Cortex of kidney (tissue), 1 donor: ENCODE measurements at places on chromosomes 3 and 15.

- DNase-seq, result no peak
Observed at GRCh38 chr3:30625541-30626438, 19.4 kb downstream of the TGFBR2 start.

GRCh38 chr3:45986303-45986982 is 9.2 kb downstream of the FYCO1 start:
- no peak for DNase-seq

DNA sequence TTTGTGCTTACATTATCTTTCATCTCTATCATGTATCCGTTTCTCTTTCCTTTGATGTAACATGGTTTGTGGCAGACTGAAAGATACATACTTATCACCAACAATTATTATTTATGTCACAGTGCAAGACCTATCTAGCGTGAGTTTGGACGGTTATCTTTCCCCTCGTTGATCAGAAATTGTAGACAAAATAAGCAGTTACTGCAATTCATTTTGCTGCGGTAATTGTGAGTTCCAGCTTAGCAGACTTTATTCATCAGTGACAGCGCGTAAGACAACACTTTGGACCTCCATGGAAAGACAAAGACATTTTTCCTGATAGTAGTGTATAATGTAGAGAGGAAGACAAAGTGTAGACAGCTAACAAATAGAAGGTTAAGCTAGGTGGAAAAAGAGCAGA is 51.0 kb upstream of the UTS2B start:
- no peak for DNase-seq

GRCh38 chr3:134621854-134622253 is 29.0 kb downstream of the KY start:
- DNase-seq, result no peak

DNA sequence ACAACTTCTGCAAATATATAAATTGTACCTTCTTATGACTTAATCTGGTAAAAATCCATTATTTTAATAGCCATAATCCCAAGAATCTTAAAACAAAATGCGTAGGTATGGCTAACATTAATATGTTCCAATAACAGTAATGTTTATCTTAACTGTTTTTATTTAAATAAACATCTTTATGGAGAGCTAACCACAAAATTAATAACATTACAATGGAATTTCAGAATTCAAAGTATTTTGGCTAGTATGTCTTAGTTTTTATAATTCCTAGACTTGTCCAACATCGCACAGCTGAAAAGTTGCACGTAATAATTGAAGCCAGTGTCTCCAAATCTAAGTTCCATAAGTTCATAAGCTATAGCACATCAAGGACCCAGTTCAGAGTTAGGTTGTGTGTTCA is 47.6 kb downstream of the ANKRD28 start:
- DNase-seq, result no peak

- no peak for DNase-seq
Observed at GRCh38 chr3:155504682-155505081, 211.2 kb upstream of the STRIT1 start.

GRCh38 chr15:39860200-39860599 is 59.9 kb downstream of the GPR176 start:
- no peak for DNase-seq

GRCh38 chr3:48433472-48434118 is 3.7 kb upstream of the PLXNB1 start:
- DNase-seq, result no peak

GRCh38 chr15:70854666-70854976 is 664 bp upstream of the LARP6 start:
- no peak for DNase-seq

DNA sequence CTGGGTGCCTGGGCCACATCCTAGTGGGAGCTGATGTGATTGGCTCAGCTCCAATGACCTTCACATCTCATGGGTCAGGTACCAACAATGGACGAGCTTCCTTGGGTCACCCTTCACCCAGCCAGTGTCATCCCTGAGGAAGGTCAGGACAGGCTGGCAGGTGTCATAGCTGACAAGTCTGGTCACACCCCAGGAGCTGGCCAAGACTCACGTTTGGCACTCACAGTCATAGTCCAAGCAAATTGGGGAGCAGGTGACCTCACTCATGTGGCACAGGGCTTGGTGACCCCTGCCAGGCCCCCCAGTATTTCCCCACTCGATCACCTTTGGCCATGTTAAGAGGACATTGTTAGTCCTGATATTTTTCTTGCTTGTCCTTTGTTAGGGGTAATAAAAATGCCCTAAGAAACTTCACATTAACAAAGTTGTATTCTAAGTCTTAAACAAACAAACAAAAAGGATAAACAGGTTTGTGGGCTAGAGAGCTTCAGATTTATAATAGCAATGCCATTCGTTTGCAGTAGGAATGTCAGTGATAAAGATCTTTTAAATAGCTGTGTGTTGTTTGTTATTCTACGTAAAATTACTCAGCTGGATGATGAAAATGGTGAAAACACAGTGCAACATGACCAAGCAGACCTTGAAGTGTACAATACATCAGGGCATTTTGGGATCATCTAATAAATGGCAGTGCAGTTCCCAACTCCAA is 79.5 kb upstream of the POMGNT2 start:
- no peak for DNase-seq

- DNase-seq, result no peak
Observed at GRCh38 chr3:113285741-113286140, 74.4 kb downstream of the BOC start.

- no peak for DNase-seq
Observed at GRCh38 chr15:81547521-81548132, 173.6 kb upstream of the TMC3 start.

GRCh38 chr15:64931381-64931780 is 19.7 kb downstream of the ANKDD1A start:
- DNase-seq, result no peak

DNA sequence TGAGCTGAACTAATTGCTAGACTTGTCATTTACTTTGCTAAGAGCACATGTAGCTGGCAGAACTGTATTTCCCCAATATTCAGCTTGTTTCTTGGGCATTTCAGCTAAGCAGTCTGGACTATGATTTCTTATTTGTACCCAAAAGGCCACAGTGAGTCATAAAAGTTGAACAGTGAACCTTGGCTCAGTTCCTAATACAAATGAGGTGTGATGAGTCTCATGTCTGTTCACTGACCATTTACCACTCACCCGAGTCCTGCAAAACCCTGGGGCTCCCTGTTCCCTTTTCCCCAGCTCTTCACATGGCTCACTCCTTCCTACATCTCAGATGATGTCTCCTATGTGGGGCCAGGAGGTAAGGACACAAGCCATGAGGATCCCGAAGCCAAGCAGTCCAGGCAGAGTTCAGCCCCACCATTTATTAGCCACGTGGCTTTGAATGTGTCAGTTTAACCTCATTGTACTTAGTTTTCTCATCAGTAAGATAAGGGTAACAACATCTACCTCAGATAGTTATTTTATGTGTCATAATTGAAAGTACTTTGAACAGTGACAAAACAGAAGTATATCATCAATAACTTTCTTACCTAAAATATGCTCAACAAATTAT is 239.3 kb downstream of the IL5RA start:
- no peak for DNase-seq

DNA sequence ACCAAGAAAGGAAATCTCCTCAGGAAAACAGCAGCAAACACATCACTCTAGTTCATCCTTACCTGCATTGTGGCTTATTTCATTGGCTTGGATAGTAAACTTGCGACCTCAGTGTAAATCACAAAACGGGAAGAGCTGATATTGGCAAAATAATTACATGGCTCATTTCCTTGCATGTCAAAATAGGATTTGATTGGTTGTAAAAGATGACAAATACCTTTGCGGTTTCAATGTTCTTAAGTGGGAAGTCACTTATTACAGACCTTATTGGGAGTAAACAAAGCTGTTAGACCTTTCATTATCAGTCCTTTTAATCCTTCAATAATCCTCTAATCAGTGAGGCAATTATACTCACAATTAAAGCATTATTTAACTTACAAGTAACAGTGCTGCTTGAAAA is 590.6 kb downstream of the MAGI1 start:
- no peak for DNase-seq

GRCh38 chr3:173547070-173547469 is 149.5 kb downstream of the NLGN1 start:
- no peak for DNase-seq

GRCh38 chr3:56915966-56916586 is 114.3 kb upstream of the ARHGEF3 start:
- no peak for DNase-seq

- DNase-seq, result no peak
Observed at GRCh38 chr15:94230883-94231722, at the start of gene MCTP2. Gene MCTP2 (plus strand): TSS chr15:94231561. CDS start chr15:94298266, 66,705 bp downstream.

DNA sequence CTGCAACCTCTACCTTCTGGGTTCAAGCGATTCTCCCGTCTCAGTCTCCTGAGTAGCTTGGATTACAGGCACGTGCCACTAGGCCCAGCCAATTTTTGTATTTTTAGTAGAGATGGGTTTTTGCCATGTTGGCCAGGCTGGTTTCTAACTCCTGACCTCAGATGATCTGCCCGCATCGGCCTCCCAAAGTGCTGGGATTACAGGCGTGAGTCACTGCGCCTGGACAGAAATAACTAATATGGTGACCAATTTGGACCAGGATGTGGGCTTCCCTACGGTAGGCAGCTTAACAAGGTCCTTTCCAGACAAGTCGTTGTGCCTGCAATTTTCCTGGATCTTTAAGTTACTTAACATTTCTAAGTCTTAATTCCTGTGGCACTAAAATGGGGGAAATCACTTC is 14.8 kb downstream of the WDR53 start:
- no peak for DNase-seq

- no peak for DNase-seq
Observed at GRCh38 chr3:115790759-115791158, 167.4 kb downstream of the GAP43 start.

DNA sequence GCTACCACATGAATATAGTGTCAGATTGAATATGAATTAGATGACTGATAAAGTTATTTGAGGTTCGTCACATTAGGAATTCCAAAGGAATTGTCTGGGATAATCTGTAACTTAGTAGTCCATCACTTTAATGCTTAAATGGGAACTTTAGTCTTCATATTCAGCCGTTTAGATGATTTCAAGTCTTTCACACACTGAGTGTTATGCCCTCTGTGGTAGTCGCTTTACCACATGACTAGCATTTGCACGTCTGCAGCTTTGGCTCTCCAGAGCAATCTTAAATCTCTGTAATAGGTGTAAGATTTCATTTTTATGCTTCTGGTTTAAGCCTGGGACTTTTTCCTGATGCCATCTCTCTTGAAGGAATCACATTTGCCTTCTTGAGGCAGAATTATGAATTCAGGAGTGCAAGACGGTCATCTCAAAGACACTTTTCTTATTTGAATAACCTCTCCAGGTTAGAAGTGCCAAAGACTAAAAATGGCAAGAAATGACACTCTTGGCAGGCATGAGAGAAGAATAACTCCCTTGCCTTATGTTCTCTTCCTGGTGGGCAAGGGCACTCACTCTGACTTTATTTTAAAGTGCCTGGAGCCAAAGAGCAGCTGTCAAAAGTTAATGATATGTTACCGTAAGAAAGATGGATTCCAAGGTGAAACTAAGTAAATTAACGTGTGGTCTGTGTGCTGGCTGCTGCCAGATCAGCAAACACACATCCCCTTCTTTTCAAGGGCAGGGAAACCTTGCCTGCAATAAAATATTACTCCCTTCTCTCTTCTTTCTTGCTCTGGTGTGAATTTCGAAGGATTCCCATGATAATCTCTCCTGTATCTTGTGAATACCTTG is 153.3 kb downstream of the B3GALNT1 start:
- no peak for DNase-seq
